ENCODE measurements at places on chromosomes 2 and 18. TPM values are rescaled to one million over a fixed set of nuclear protein-coding genes. Genes with fewer than 3 reads are reported as not detected.

GRCh38 chr2:44103639-44104038 lies 65.0 kb upstream of the PPM1B start:
- no peak for DNase-seq

GRCh38 chr2:127092901-127093516 lies 13.9 kb downstream of the BIN1 start:
- DNase-seq = no peak

The HNMT gene
- 96.1 TPM for polyA plus RNA-seq

The CNRIP1 gene
- polyA plus RNA-seq = 44.7 TPM

The RASGRP3 gene
- 40.7 TPM for polyA plus RNA-seq

GRCh38 chr2:159034713-159035112 lies 66.3 kb downstream of the TANC1 start:
- no peak for DNase-seq

The GLS gene
- polyA plus RNA-seq = 125 TPM
